ENCODE measurements at places on chromosomes 11 and 22.

DNA sequence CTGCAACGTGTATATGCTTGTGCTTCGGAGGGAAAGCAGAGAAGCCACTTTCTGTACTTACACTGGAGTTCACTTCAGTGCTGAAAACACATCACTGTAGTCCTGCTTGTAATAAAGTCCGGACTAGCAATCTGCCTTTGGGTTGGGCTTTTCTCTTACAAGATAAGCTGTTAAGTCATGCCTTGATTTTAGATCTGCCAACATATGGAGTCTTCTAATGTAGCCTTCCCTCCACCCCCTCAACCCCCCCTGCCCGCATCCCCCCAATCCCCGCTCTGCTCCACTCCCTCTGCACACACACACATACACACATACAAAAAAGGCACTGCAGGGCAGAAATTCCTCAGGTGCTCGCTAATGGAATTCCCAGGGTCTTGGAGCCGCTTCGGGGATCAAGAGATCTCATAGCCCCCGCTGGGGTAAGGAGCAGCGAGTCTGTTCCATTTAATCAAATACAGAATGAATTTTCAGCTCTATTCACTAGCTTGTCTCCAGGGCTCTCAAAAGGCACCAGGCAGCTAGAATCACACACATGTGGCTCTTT is 3.4 kb downstream of the CDON start:
- H3K27ac ChIP-seq: no peak overlapping the region
- peaks cover 30% of the 10 kb centered on the region for H3K36me3 ChIP-seq
- peaks cover 9% of the 10 kb centered on the region for H3K27me3 ChIP-seq

DNA sequence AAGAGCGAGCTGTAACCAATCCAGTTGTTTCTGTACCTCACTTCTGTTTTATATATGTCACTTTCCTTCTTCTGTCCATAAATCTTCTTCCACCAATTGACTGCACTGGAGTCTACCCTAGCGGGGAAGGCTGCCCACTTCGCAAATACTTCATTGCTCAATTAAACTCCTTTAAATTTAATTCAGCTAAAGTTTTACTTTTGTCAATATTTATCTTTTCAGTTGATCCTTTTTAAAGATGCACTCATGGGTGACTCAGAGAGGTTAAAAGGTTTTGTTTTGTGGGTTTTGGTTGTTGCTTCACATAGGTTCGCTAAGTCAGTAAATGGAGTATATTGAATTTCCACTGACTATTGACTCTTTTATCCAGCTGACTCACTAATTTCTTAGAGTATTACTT is 597.2 kb downstream of the DLG2 start:
- no peaks in the 10 kb centered on the region for H3K36me3 ChIP-seq
- peak overlapping the region; percentile 55 for H3K27ac ChIP-seq
- no peak for DNase-seq
- H3K27me3 ChIP-seq: peaks cover 1% of the 10 kb centered on the region
- peaks cover 10% of the 10 kb centered on the region for H3K4me1 ChIP-seq

DNA sequence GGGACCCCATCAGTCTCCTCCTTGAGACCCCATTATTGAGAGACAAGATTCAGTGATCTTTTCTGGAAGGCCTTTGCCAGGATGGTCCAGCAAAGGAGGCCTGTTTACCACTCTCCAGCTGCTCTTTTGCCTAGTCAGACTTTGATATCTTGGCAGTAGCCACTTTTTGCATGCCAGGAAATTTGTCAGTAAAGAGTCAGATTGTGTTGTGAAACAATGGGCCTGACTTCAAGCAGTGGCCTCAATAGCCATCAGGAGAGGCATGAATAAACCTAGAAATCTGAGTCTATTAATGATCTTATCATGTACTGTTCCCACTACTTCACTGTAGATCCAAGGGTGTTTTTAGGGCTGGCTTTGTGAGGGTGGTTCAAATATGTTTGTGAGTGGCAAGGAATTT is 479.4 kb downstream of the JRKL start:
- H3K36me3 ChIP-seq: no peaks in the 10 kb centered on the region
- H3K4me3 ChIP-seq: no peak overlapping the region
- H3K4me1 ChIP-seq: no peaks in the 10 kb centered on the region

GRCh38 chr22:24810043-24810749 is 4.2 kb downstream of the SGSM1 start:
- H3K27ac ChIP-seq: peak overlapping the region; percentile 11
- H3K4me3 ChIP-seq: no peak overlapping the region
- H3K27me3 ChIP-seq: peaks cover 12% of the 10 kb centered on the region
- peaks cover 27% of the 10 kb centered on the region for H3K4me1 ChIP-seq

- H3K4me1 ChIP-seq: peaks cover 84% of the 10 kb centered on the region
- DNase-seq: no peak
- H3K36me3 ChIP-seq: no peaks in the 10 kb centered on the region
- no peak overlapping the region for H3K27ac ChIP-seq
- H3K4me3 ChIP-seq: peak overlapping the region; percentile 47
These were observed 25.3 kb downstream of the ANO1 start for GRCh38 chr11:70103256-70103975.

DNA sequence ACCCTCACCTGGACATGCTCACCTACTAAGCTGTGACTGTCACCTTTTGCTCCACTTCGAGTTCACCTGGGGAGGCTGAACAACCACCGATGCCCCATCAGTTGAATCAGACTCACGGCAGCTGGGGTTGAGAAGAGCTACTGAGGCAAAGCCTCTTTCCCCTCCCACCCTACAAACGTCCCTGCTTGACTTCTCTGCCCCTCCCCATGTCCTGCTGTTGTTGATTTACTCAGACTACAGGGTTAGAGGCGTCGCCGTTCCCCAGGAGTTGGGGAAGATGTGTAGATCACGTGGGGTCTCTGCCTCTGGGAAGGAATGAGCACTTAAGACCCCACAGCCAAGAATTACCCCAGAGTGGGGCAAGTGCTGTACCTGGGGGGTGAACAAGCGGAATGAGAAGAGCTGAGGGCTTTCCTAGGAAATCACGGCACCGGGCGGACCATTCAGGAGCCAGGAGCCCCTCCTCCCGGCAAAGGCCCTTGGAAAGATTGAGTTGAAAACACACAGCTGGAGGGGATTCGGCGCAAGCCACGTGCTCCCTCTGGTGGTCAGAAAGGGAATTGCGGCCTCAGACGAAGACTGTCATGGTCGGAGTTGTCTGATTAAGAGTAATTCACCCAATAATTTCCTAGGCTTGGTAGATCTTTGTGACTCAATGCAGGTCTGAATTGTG is 7.0 kb downstream of the FXYD2 start:
- H3K36me3 ChIP-seq: no peaks in the 10 kb centered on the region
- peaks cover 16% of the 10 kb centered on the region for H3K27me3 ChIP-seq

- DNase-seq: peak; percentile 55
- peaks cover 21% of the 10 kb centered on the region for H3K4me1 ChIP-seq
- peak overlapping the region; percentile 49 for H3K27ac ChIP-seq
- peaks cover 33% of the 10 kb centered on the region for H3K36me3 ChIP-seq
- H3K27me3 ChIP-seq: peaks cover 2% of the 10 kb centered on the region
These were observed 32.8 kb downstream of the PITPNB start for GRCh38 chr22:27885977-27886842.

GRCh38 chr22:35987487-35987886 is 41.1 kb downstream of the RBFOX2 start:
- H3K4me1 ChIP-seq: peaks cover 50% of the 10 kb centered on the region
- peaks cover 17% of the 10 kb centered on the region for H3K36me3 ChIP-seq
- H3K27ac ChIP-seq: no peak overlapping the region
- H3K4me3 ChIP-seq: no peak overlapping the region
- no peaks in the 10 kb centered on the region for H3K27me3 ChIP-seq

- no peaks in the 10 kb centered on the region for H3K27me3 ChIP-seq
- H3K36me3 ChIP-seq: no peaks in the 10 kb centered on the region
- DNase-seq: no peak
- H3K4me1 ChIP-seq: peaks cover 46% of the 10 kb centered on the region
- no peak overlapping the region for H3K27ac ChIP-seq
These were observed 763 bp downstream of the SMIM45 start for GRCh38 chr22:41952713-41953112.

GRCh38 chr22:17906978-17907747 is 117.2 kb downstream of the MICAL3 start:
- no peak overlapping the region for H3K4me3 ChIP-seq
- H3K27me3 ChIP-seq: no peaks in the 10 kb centered on the region
- no peaks in the 10 kb centered on the region for H3K36me3 ChIP-seq
- DNase-seq: no peak

DNA sequence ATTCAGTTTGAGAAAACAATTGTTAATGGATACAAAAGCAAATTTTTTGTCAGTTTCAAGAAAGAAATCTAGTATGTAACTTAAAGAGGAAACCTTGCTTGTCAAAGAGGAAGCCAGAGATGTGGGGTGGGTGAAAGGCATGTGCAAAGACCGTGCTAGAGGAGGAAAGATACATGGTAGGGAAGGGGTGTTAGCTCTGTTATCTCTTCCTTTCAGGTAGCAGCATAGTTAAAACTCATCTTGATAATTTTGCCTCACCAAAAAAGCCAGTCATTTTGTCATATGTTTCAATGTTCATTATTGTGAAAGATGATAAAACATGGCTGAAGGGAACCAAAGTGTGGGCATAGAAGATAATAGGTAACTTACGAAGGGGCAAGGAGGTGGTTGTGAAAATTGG is 2.6 kb upstream of the MS4A2 start:
- H3K36me3 ChIP-seq: no peaks in the 10 kb centered on the region
- H3K27ac ChIP-seq: no peak overlapping the region
- H3K27me3 ChIP-seq: no peaks in the 10 kb centered on the region
- no peaks in the 10 kb centered on the region for H3K4me1 ChIP-seq

DNA sequence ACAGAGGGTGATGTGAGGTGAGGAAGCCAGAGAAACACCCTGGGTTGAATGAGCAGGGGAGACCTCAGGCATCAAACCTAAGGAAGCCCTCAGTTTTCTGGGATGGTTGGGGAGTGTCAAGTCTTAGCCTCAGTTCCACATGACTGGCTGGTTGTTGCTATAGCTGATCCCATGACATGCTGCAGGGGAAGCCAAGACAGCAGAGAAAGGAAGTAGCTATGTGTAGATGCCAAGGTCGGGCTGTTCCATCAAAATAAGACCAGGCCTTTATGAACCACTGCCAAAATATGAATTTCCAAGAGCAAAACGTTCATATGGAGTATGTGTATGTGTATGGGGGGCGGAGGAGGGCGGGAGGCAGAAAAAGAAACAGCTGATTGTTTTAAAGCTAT is 11.6 kb downstream of the CD59 start:
- peaks cover 2% of the 10 kb centered on the region for H3K27me3 ChIP-seq
- H3K27ac ChIP-seq: peak overlapping the region; percentile 98
- H3K4me3 ChIP-seq: peak overlapping the region; percentile 71
- peaks cover 78% of the 10 kb centered on the region for H3K4me1 ChIP-seq
- no peak for DNase-seq

GRCh38 chr11:62669420-62670161 is 1.9 kb upstream of the UQCC3 start:
- H3K4me3 ChIP-seq: peak overlapping the region; percentile 99
- H3K36me3 ChIP-seq: peaks cover 16% of the 10 kb centered on the region
- H3K4me1 ChIP-seq: peaks cover 55% of the 10 kb centered on the region
- peak overlapping the region; percentile 50 for H3K27ac ChIP-seq

DNA sequence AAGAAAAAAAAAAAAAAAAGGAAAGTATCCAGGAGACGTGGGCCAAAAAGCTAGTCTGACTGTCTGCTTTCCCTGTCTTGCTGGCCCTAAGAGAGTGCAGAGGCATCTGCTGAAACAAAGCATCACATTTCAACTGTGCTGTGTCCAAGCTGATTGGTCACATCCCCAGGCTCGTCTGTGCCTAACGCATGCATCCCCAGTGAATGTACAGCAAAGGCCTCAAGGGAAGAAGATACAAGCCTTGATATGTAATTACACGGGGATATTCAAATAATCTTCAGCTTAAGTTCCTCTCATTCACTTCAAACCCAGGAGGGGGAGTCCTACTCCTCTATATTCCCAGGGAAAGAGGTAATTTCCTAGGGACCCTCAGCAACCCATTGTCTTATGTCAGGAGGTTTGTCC is 5.4 kb upstream of the SORL1 start:
- peaks cover 4% of the 10 kb centered on the region for H3K27me3 ChIP-seq
- DNase-seq: peak; percentile 33
- H3K27ac ChIP-seq: peak overlapping the region; percentile 65
- no peak overlapping the region for H3K4me3 ChIP-seq

- H3K27ac ChIP-seq: no peak overlapping the region
- H3K4me1 ChIP-seq: peaks cover 5% of the 10 kb centered on the region
- H3K36me3 ChIP-seq: no peaks in the 10 kb centered on the region
- peaks cover 2% of the 10 kb centered on the region for H3K27me3 ChIP-seq
- no peak for DNase-seq
These were observed 255.2 kb upstream of the POU2AF2 start for GRCh38 chr11:110990311-110990710.

GRCh38 chr11:13869398-13869886 is 93.1 kb upstream of the SPON1 start:
- no peaks in the 10 kb centered on the region for H3K27me3 ChIP-seq
- no peak overlapping the region for H3K27ac ChIP-seq
- peaks cover 40% of the 10 kb centered on the region for H3K4me1 ChIP-seq
- no peak overlapping the region for H3K4me3 ChIP-seq

- DNase-seq: no peak
- no peaks in the 10 kb centered on the region for H3K27me3 ChIP-seq
- H3K36me3 ChIP-seq: no peaks in the 10 kb centered on the region
- H3K27ac ChIP-seq: no peak overlapping the region
- no peak overlapping the region for H3K4me3 ChIP-seq
These were observed 88.7 kb downstream of the SLC17A6 start for GRCh38 chr11:22426915-22427314.

DNA sequence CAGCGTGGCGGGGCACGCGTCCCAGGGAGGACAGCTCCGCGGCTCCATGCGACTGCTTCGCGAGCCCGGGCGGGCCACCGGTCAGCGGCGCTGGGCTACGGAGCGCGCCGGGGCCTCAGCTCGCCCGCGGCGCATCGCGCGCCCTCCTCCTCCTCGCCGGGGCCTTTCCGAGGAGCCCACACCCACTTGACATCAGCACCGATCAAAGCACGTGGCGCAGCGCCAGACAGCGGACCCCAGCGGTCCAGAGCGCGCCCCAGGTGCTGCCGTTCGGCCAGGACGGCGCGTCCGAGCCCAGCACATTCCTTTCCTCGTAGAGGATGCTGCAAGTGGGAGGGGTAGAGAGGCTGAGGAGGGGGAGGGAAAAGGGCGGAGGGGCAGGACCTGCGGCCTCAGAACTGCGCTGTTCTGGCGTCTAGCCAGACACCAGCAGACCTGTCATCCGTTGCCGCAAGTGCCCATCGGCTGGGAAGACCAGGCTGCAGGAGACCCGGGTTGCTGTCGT is 88.6 kb downstream of the PLEKHA7 start:
- no peaks in the 10 kb centered on the region for H3K36me3 ChIP-seq
- peak; percentile 68 for DNase-seq
- H3K4me3 ChIP-seq: peak overlapping the region; percentile 79
- H3K4me1 ChIP-seq: peaks cover 15% of the 10 kb centered on the region

DNA sequence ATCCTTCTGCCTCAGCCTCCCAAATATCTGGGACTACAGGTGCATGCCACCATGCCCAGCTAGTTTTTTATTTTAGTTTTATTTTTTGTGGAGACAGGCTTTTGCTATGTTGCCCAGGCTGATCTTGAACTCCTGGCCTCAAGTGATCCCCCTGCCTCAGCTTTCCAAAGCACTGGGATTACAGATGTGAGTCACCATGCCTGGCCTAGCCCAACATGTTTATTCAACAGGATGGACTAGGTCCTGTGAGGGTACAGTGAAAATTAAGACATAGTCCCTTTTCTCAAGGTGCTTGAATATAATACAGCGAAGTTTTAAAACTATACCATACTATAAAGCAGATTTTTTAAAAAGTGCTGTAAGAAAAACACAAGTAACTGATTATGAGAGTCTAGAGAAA is 45.2 kb upstream of the EED start:
- no peak overlapping the region for H3K4me3 ChIP-seq
- H3K27me3 ChIP-seq: peaks cover 3% of the 10 kb centered on the region
- H3K4me1 ChIP-seq: no peaks in the 10 kb centered on the region
- H3K27ac ChIP-seq: no peak overlapping the region
- H3K36me3 ChIP-seq: no peaks in the 10 kb centered on the region
- DNase-seq: no peak

- H3K36me3 ChIP-seq: peaks cover 43% of the 10 kb centered on the region
- no peak for DNase-seq
- H3K27me3 ChIP-seq: no peaks in the 10 kb centered on the region
- H3K4me3 ChIP-seq: no peak overlapping the region
- H3K4me1 ChIP-seq: peaks cover 23% of the 10 kb centered on the region
These were observed 33.2 kb downstream of the DGCR2 start for GRCh38 chr22:19088866-19089595.
